H4 (cell line): ENCODE measurements at places on chromosomes 5 and 9. TPM values are rescaled to one million over a fixed set of nuclear protein-coding genes. Genes with fewer than 3 reads are reported as not detected.
A peak's percentile ranks its signal among the peaks of the same experiment; 100 is the strongest.

- peak; percentile 33 for DNase-seq
These were observed 22.2 kb downstream of the TNFSF8 start for GRCh38 chr9:114908104-114908622.

GRCh38 chr9:114408645-114409044 is 20.9 kb upstream of the AKNA start:
- no peak for DNase-seq

MSMP gene
- not detected in 2 replicates for total RNA-seq

PCAT7 gene
- total RNA-seq: 2.5 and 2.8 TPM in 2 replicates

GRCh38 chr9:34990908-34991606 is 1.5 kb downstream of the DNAJB5 start:
- no peak for DNase-seq

DNA sequence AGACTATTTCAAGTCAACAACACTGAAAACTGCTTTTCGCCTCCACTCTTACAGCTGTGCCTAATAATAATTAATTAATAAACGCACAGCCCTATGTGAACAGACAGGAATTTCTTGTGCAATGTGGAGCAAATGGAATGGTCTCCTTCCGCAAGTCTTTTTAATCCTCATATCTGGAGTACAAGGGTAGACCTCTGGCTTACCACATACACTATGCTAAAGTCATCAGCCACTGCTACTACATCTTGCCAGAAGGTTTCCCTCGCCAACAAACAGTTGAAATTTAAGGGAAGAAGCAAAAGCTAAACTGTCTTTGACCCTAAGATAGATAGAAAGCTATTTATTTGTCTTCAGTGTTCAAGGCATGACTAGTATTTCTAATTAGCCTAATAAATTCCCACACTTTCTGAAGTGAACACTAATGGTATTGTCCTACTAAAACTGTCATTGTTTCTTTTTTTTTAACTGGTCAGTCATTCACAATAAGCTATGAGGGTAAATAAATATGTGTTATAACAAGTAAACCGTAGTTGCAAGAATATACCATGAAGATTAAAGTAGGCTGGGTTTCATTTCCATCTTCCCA is 63.9 kb downstream of the GOLPH3 start:
- no peak for DNase-seq
